ENCODE measurements at places on chromosomes 3 and 15.
A peak's percentile ranks its signal among the peaks of the same experiment; 100 is the strongest.

- DNase-seq, result peak; percentile 41
Observed at GRCh38 chr15:70324001-70324974, 226.6 kb upstream of the TLE3 start.

GRCh38 chr15:81752974-81753373, 292.8 kb downstream of the MEX3B start:
- no peak for DNase-seq

DNA sequence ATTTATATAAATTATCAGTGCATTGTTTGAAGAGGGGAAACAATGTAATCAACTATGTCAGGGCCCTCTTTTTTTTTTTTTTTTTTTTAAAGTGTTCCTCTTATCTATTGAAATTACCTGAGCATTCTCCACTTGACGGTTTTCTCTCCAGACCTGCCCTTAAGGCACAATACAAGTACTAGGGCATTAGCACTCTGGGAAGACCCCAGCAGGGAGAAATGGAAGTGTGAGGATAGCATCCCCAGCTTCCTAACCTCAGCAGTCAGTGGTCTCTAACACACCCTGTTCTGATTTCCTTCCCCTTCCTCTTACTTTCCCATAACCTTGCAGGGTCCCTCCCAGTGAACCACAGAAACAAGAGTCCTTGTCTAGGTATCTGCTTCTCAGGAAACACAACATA, 458.3 kb upstream of the ARL6 start:
- no peak for DNase-seq

GRCh38 chr15:80179935-80180334, 27.1 kb downstream of the FAH start:
- no peak for DNase-seq

DNA sequence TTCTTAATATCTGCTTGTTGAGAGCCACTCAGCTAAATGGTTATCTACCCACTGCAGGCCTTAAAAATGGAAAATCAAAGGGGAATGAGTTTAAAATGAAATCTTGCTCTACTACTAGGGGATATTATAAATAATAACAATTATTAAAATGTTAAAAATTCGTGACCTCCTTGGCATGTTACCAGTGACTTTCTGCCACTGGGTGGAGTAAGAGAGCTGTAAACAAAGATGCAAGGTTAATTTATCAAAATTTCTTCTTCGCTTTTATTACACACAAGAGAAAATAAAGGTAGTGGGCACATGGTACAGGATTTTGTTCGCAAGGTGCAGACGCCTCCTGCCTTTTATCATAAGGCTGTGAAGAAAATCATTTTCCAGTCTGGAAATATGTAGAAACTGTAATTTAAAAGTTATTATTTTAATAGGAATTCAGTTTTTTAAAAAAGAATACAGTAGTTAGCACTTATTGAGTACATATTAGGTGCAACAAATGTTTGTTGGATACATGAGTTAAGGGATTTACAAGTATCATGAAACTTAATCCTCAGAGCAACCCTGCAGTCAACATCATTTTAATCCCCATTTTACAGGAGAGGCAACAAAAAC, 272.6 kb downstream of the SUCLG2 start:
- DNase-seq, result no peak

GRCh38 chr15:81184188-81184587, 12.5 kb upstream of the IL16 start:
- DNase-seq, result no peak

DNA sequence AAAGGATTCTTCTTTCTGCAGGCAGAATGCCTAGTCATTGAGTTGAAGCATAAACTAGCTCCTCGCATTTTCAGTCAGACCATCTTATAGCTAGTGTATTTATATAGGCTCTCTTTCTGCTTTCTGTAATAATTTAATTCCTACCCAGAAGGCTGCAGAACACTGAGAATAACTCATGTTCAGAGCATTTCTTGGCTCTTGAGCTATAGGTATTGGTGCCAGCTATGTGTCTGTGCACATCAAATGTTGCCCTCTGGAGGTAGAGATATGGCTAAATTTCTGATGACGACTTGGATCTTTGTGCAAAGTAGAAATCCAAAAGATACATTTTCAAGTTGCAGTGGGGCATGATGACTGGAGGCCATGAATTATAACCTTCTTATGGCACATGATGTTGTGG, 336.2 kb upstream of the TPM1 start:
- no peak for DNase-seq

DNA sequence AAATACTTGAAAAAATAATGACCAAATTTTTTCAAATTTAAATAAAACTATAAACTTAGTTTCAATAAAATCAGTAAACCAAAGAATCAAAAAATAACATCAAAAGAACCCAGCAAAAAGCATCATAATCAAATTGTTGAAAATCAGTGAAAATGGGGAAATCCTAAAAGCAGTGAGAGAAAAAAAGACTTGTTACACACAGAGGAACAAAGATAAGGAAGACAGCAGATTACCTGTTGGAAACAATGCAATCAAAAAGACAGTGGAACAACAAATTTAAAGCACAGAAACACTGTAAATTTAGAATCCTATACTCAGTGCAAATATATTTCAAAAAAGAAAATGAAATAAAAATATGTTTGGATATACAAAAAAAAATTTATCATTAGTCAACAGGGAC, 156.2 kb upstream of the LMCD1 start:
- no peak for DNase-seq

GRCh38 chr3:69906351-69906966, 93.1 kb upstream of the SAMMSON start:
- no peak for DNase-seq

DNA sequence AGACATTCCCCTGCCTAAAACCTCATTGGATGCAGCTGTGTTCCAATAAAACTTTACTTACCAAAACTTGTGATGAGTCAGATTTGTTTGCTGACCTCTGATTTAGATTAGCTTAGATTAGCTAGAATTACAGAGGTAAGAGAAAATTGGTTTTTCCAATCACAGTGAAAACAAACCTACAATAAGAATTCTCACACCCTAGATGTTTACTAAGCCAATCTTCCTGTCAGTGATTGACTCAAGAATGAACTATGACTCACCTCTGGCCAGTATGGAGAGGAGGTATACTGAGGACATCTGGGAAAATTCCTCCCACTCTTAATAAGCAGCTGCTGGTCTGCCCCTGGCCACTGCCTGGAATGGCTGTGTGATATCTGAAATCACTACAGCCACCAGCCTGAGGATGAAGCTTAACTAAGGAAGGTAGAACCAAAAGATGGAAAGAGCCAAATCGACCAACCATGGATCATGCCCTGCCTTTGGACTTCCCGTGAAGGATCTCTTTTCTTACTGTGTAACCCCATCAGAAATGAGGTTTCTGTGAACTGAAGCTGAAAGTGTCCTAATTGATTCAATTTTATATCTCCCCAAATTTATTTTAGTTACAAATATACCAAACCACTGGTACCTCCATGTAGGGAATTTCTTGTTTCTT, 19.0 kb upstream of the GHSR start:
- peak; percentile 48 for DNase-seq

DNA sequence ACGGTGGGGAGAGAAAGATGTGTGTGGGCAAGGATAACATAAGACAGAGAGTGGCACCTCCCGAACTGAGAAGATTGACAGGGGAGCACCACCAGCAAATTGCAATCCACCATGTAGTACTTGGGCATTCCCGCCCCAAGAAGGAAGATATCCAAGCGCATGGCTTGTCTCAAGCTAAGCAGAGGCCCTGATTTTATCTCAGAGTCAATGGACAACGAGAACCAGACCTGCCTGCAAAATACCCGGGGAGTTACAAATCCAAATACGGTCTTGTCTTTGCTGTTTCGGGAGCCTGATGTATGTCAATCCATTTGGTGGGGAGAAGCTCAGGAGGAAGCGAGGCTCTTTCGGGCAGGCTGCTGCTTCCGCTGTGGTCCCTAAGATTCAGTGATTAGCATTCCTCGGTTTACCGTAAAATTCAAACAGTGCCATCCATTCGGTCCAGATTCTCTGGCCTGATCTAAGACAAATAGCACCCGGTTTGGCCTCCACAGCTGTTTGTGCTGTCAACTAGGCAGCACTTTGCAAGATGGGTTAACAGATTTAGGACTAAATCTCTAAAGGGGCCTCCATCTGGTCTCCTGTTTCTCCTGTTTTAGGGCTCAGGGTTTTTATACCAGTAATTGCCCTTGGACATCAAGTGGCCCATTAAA, 97.7 kb upstream of the WNT5A start:
- DNase-seq, result no peak

DNA sequence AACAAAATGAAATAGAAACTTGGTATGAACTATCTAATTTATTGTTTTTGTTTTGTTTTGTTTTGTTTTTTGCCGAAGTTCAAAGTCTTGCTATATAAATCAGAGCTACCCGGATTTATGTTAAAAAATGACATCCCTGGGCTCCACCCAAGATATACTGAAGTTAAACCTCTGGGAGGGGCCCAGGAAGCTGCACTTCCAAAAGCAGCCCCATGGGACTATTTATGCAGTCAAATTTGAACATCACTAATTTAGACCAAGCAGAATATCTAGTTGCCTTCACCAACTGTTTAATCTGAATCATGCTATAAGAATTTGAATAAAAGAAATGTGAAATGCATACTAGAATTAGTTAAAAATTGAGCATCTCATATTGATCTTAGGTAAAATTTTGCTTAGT, 32.2 kb downstream of the PEX5L start:
- DNase-seq, result no peak
